ENCODE measurements at places on chromosomes 6 and 20.
A peak's percentile ranks its signal among the peaks of the same experiment; 100 is the strongest.

DNA sequence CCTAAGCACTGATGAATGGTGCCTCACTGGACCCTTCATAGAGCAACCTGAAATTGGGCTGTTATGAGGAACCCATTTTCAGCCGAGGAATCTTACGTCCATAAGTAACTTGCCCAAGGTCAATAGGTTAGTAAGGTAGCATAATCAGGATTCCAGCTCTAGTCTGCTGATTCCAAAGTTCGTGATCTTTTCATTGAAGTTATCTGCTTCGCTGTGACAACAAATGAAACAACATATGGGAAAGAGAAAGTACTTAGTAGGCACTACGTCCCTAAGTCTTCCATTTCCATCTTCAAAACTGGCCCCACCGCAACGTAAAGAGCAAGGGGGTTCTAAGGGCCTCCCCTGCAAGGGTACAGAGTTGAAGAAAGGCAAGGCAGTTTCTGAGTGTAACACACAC is 49.5 kb downstream of the MYLIP start:
- no peak for DNase-seq

GRCh38 chr20:61718361-61719005 is 347.2 kb downstream of the TAF4 start:
- DNase-seq = no peak

DNA sequence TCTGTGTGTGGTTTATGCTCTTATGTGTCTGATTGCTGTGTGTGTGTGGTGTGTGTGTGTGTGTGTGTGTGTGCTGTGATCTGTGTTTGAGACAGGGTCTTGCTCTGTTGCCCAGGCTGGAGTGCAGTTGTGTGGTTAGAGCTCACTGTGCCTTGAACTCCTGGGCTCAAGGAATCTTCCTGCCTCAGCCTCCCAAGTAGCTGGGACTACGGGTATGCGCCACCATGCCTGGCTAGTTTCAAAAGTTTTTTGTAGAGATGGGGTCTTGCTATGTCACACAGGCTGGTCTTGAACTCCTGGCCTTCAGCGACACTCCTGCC is 3.4 kb upstream of the ZNF512B start:
- DNase-seq = no peak

DNA sequence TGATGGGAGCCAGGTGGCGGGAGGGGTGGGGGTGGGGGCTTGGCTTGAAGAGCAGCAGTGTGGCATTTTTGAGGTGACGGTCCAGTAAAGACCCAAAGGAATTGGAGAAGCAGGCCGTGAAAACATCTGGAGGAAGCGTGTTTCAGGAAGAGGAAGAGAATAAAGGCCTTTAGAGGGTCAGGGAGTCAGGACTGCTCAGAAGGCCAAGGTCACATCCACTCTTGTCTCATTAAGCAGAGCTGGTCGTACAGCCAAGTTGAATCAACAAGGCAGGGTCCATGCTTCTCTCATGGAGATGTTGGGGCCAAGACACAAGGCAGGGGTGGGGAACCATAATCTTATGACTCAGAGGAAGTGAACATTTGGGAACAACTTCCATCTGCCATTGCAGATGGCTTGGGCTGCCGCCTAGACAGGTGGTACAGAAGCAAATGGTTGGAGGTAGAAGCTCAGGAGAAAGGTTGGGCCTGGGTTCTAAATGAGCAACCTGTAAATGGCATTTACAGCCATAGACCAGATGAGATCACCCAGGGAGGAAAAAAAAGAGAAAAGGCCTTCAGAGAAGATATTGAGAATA is 179.6 kb downstream of the TTLL2 start:
- DNase-seq = no peak

DNA sequence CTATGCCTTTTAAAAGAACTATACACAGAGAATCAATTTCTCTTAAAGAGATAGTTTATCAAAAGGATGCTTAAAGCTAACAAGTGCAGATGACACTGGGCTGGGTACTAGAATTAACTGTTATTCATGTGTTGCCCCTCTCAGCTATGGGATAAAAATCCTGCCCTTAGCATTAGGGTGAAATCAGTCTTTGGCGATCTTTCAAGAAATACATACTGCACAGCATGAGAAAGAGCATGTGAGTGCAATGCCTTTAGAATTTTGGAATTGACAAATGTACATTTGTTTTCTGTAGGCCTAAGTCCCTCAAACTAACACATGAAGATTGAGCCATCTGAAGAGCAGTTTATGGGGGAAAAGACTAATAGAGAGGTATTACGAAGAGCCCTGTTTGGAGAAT is 115.4 kb downstream of the ZFP64 start:
- no peak for DNase-seq

- DNase-seq = no peak
Measured at GRCh38 chr20:47543006-47543431, 41.3 kb downstream of the NCOA3 start.

GRCh38 chr6:161835500-161836215 is 561.8 kb upstream of the AGPAT4 start:
- no peak for DNase-seq

GRCh38 chr6:27678469-27678868 is 205.6 kb upstream of the ZNF184 start:
- DNase-seq = no peak

DNA sequence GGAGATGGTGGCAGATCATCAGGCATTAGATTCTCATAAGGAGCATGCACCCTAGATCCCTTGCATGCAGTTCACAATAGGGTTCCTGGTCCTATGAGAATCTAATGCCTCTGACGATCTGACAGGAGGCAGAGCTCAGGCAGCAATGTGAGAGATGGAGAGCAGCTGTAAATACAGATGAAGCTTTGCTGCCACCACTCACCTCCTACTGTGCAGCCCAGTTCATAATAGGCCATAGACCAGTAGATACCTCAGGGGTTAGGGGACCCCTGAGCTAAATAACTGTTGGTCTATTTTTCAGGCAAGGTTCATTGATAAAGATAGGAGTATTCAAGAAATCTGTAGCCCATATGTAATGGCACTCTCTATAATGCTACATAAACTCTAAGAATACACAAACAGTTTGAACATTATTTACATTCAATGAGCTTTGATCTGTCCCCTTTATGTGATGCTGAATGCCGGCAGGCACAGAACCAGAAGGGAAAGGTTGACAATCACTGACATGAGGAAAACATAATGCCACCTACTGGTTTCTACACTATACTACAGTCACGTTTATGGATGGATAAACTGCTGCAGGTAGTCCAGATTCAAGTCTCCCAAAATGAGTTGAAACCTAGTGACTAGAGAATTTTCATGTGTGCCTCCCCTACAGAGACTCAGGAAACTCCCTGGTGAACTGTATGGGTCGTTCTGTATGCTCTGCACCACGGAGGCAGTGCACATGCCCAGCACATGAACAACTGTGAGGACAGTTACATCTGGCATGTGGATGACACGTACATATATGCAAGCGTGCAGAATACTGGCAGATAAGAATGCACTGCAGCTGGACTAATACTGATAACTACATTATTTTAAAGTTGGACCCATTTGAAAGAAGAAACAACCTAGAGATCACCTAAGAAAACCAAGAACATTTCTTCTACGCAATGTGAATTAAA is 72.0 kb downstream of the DST start:
- DNase-seq = no peak

DNA sequence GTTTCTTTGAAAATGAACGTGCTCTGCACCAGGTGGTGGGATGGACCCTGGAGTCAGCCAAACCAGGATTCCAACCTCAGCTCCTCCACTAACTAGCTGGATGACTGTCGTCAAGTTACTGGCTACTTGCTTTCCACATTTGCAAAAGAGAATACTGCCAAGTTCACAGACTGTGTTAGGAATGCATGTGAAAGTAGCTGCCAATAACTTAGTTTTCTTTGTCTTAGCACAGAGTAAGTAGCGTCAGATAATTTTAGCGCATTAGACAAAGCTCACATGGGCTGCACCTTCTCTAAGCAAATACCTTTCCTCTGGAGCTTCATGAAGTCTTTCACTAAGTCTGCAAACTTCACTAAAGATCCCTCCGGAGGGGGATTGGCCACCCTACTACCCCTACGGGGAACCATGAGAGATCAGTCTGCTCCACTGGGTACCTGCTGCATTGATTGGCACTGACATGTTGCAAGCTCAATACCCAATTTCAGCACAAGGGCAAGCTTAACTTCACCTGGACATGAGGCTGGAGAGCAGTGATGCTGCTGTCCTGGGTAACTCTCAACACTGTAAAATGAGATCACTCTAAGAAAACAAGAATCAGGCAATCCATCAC is 113.9 kb downstream of the MBOAT1 start:
- no peak for DNase-seq

DNA sequence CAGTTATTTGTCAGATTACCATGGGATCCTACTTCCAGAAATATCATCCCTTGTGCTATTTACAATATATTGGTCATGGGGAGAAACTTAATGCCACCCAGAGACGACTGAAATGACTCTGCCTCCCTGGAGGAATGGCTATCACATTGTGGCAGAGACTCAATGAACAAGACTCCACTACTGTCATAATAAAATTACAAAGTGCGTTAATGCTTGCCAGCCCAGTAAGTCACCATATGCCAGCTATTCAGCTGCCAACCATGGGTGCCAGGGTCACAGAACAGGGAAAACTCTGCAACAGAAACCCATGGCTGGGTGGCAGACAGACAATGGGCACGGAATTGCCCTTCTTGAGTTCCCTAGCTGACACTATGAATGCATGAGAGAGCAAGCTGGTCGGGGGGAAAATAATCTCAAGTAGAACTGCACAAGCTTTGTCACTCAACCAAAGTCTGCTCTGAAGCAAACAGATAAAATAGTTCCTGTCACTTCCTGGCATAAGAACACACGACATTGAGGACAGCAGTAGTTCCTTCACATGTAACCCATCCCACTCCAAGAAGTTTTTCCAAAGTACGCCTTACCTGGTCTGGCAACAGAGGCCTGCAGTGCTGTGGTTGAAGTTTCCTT is 32.1 kb downstream of the TP53INP2 start:
- no peak for DNase-seq

DNA sequence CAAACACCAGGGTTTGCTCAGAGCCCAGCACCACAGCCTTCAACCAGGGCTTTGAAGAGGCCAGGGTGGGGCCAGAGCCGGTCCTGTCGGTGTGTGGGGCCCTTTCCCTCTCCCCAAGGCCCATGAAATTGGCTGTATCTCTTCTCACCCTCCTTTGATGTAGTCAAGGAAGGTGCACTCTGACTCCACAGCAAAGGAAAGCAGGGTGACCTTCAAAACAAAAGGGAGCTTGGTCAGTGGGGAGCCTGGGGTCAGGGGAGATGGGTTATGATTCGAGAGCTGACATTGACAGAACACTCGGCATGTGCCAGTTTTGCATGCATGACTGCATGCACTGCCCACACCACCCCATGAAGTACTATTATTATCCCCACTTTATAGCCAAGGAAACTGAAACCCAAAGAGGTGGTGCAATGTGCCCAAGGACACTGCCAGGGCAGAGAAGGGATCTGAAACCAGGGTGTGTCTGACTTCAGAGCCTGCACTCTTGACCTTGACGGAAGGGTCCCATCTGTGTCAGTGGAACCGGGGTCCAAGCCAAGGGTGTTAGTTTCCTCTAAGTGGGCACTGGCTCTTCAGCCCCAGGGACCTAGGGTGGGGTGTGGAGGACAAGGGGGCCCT is 55.4 kb downstream of the RAB44 start:
- no peak for DNase-seq

GRCh38 chr6:110098511-110099116 is 80.9 kb downstream of the WASF1 start:
- DNase-seq = no peak

- no peak for DNase-seq
Measured at GRCh38 chr6:164991573-164991972, 317.8 kb downstream of the C6orf118 start.

DNA sequence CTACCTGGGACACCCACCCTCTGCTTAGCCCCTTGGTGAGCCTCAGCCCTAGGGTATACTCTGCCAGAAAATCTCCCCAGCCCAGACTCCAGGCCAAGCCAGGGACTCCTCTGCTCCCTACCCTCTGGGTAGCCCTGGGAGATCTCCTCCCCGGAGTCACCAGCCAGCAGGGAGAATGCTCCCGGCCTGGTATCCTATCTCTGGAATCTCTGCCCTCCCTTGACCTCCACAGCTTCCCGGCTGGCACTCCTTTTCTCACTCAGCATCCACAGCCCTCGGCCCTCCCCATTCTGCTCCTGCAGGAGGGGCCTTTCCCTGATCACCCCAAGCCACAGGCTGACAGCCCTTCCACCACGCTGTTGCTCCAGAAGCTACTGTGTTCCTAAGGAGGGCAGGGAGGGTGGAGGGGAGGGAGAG is 22.6 kb downstream of the NOL4L start:
- no peak for DNase-seq

DNA sequence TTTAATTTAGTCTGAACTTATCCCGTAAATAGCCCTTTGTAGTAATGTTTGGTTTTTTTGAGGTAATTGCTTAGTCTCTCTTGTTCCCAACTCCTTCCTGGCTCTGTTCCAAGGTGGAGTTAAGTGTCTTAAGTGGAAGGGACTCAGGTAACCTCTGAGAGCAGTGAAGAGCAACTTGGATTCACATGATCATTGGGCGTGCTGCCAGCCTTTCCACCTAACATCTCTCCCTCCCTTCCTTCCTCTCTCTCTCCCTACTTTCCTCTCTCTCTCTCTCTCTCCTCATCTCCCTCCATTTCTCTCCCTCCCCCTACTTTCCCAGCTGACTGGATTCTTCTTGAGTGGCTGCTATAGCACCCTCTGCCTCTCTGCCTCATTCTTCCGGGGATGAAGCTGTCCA is 232.9 kb upstream of the SASH1 start:
- DNase-seq = no peak

DNA sequence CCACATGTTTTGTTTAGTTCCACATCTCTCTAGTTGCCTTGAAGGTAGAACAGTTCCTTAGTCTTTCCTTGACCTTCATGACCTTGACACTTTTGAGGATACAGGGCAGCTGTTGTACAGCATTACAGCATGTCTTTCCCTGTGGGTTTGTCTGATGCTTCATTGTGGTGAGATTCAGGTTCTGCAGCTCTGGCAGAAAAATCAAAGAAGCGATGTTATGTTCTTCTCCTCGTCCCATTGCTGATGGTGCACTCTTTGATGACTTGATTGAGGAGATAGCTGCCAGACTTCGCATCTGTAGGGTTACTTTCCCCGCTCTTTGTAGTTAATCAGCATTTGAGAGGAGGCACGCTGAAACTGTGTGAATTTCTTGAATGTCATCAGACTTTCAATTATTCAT is 12.0 kb downstream of the CEBPB start:
- DNase-seq = no peak

GRCh38 chr6:113920663-113921267 is 50.2 kb downstream of the HDAC2 start:
- DNase-seq = peak; percentile 74

GRCh38 chr6:39083231-39083634 is 31.8 kb downstream of the SAYSD1 start:
- DNase-seq = no peak

DNA sequence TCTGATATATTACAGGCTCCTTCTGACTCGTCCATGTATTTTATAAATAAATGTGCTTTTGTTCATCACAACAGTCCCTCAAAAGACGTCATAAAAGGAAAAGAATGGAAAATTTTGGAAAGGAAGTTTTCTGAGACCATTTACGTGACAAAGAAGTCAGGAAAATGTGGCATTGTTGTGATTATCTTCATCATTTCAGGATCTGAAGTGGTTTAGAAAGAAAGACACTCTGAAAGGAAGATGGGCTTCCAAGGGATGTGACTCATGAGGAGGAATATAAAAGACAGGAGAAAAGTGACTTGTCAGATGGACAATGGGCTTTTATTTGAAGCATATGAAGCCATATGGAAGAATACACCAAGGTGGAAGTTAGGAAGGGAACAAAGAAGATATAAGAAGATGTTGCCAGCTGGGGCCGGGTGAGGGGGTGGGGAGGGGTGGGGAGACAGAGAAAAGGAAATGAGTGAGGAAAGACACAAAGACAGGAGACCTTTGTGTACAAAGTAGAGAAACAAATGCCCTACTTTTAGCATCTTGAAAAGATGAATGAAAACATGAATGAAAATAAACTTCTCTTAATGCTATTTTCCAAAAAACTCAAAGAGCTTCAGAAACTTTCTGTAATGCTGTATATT is 190.3 kb upstream of the PREP start:
- no peak for DNase-seq

Measured in CMK (cell line).